ENCODE measurements at places on chromosomes 3 and 15. TPM values are rescaled to one million over a fixed set of nuclear protein-coding genes. Genes with fewer than 3 reads are reported as not detected.

GRCh38 chr3:118813472-118813871 is 221.2 kb downstream of the IGSF11 start:
- DNase-seq, result no peak

DNA sequence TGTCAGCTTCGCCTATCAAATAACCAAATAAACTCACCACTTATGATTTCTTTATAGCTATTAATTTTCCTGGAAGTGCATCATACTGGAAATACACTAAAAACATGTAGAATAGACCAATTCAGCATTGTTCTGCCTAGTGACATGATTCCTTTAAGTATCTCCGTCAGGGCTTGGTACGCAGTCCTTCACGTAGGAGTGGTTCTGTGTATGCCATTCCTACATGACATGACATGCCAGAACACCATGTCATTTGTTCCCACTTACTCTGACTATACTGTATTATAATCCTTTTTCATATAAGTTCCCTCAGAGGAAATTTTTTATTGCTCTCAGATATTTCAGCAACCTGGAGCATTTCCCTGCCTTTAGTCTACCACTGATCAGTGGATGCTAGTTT is 230.7 kb upstream of the EPHA3 start:
- DNase-seq, result no peak

DNA sequence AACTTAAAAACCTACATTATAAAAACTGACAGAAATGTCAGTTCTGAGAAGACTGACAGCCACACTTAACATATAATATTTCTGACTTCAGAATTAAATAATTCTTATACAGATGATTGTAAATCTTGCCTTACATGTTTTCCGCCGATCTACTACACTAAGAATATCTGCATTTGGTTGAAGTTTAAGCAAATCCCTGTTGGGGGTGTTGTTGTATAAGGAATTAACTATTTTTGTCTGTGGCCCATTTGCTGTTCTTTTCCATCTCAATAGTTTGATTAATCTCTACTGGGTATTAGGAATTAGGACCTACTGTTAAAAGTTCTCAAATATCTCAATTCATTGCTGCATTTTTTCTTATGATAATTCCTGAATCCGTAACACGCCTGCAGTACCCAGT is 838.3 kb upstream of the ROBO1 start:
- DNase-seq, result no peak

- DNase-seq, result no peak
These were observed 26.7 kb downstream of the CYP8B1 start for GRCh38 chr3:42849017-42849416.

- peak; percentile 38 for DNase-seq
These were observed 94.9 kb downstream of the MEX3B start for GRCh38 chr15:81950841-81951414.

DNA sequence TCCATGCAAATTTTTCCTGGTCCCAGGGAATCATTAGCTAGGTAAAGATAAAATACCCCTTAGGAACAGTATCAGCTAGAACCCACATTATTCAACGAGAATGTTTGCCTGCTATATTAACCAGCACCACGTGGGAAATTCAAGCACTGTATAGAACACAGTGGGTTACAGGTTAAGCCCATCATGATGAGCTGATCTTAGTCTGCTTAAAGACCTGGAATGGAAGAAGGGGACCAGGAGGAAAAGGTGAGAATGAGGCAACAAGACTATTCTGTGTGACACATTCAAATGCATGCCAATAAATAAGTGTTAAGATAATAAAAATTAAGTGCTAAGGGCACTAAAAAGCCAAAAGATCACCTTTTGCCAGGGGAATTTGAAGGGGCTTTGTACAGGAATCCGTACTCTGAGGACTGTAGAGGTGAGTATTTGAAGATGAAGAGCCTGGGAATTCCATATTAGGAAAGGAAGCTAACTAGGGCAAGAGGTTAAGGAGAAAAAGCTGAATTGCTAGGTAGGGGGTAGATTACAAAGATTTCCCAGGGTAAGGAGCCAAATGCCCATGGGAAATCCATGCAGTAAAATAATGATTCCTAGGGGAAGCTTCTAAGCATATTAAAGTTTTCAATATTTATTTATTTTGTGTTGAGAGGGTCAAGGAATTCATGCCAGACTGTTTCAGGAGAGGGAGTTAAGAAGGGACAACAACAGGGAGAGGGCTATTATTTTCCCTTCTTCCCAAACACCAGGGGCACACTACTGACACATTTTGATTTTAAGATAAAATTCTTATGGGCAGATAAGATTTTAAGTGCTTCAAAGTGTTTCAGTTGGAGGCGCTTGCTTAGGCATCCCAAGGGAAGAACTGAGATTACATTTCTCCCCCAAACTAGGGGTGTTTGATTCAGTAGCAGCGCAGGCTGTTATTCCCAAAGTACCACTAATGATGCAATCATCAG is 2.3 kb upstream of the MED12L start:
- DNase-seq, result no peak

- no peak for DNase-seq
These were observed 29.5 kb downstream of the ARHGAP31 start for GRCh38 chr3:119323723-119324085.

DNA sequence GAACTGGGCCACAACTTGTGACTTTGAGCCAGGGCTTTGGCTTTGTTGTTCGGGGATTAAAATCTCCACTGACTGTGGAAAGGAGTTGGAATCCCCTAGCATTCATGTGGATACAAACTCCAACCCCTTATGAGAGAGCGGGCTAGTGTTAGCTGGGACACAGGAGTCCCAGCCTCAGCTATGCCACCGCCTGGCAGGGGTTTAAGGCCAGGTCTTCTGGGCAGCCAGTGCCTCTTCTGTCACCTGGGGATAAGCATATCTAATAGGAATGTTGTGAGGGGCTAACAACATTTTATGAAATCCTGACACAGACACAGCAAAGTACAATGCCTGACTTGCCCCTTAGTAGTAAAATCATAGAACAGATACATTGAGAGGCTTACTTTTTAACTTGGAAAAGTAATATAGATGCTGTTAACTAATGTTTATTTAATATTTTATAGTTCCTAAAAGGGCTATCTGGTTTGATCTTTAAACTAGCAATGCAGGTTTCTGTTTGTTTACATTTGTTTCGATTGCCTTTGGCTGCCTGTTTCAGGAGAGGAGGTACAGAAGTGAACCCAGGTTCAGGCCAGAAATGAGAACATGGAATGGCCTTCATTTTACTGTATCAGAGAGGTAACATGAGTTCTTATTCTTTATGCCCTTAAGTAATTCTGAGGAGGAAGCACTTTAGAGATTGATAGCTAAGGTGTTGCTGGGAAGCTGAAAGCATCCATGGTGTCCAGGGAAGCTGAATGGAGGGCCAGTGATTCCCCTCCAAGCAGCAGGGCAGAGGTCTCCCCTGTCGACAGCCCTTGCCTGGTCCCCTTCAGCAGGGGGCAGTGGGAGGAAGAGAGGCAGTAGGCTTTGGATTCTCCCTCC is 8.7 kb downstream of the GPR160 start:
- DNase-seq, result no peak

DNA sequence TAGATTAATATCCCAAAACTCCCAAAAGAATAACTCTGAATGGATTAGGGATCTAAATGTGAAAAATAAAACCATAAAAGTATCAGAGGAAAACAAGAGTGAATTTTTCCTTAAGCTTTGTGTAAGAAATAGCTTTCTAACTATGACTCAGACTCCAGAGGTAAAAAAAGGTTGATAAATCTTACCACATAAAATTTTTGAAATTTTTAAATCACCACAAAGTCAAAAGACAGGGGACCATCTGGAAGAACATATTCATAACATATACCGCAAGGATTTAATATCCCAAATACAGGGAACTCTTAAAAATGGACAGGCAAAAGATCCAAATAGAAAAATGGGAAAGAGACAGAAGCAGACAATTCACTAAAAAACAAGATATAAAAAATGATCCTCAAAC is 145.0 kb downstream of the ARNT2 start:
- peak; percentile 55 for DNase-seq

GRCh38 chr15:33565094-33565493 is 254.3 kb downstream of the RYR3 start:
- no peak for DNase-seq

- no peak for DNase-seq
These were observed 59.4 kb upstream of the VGLL4 start for GRCh38 chr3:11703146-11703545.

GRCh38 chr3:155791190-155791589 is 14.9 kb downstream of the C3orf33 start:
- no peak for DNase-seq

GRCh38 chr15:47870956-47871625 is 153.8 kb downstream of the SEMA6D start:
- peak; percentile 9 for DNase-seq

DNA sequence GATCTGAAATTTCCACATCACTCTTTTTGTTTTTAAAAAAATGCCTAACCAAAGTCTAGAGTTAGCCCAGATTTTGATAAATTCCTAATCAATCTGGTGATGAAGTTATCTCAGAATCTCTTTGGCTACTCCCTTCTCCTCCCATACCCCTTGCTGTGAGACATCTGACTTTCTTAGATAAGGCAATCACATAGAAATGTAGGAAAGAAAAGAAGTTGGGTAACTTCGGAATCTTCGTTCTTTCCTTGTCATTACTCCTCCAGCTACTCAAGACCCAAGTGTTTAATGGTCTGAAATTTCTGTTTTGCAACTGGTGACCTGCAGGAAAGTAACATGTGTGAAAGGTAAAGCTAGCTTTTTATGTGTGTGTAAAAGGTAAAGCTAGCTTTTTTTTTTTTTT is 37.8 kb downstream of the MYL3 start:
- no peak for DNase-seq

DNA sequence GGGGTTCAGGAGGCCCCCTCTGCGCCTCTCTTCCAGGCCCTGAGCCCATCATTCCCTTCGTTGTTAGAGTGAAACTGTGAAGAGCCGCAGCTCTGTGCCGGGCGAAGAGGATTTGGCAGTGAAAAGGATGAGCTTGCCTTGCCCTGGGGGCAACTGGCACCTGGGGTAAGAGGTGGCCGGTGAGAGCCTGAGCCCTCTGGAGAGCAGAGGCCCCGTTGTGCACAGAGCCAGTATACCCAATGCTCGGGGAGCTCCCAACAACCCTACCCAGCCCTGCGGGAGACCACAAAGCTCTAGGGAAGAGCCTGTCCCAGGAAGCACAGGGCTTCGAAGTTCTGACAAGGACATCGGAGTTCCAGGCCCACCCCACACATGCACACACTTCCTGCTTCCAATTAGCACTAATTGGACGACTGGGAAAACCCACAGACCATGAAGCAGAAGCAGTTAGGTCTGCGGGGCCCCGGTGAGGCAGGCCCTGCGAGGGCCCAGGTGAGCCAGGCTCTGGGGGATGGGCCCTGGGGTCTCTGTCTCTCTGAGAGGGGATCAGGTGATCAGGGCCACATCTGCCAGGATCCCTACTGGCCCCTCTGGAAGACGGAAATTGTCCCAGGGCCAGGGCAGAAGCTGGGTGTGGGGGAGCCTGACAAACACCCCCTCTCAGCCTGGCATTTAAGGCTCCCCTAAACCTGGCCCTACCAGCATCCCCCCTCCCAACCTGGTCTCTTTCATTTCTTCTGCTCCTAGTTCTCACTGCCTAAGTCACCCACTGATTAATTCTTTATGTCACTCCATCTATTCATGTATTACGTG is 27.9 kb upstream of the SFMBT1 start:
- no peak for DNase-seq

DNA sequence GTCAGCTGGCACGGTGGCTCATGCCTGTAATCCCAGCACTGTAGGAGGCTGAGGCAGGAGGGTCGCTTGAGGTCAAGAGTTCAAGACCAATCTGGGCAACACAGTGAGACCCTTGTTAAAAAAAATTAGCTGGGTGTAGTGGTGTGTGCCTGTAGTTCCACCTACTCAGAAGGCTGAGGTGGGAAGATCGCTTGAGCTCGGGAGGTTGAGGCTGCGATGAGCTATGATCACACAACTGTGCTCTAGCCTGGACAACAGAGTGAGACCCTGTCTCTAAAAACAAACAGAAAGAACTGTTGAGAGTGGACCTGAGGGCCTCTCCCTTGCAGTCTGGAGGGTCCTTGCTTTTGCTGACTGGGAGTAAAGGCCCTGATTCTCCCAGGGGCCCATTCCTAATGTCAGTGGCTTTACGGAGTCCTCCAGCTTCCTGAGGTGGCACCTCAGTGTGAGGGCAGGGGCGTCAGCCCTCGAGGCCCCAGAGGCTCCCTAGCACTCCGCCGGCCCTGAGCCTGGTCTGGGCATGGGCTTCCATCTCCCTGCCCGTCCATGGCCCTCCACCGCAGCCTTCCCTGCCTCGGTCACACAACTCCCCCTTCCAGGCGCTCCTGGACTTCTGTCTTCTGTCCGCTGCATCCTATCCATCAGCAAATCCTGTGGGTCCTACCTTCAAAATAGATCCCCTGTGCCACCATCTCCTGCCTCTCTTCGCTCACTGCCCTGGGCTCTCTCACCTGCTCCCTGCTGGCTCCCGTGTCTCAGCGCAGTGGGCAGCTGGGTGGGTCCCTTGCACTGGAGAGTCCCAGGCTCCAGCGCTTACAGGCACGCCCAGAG is 19.0 kb downstream of the FBLN2 start:
- DNase-seq, result no peak

GRCh38 chr15:51367322-51367976 is 26.0 kb downstream of the GLDN start:
- DNase-seq, result no peak

- no peak for DNase-seq
These were observed 14.0 kb downstream of the DNAH12 start for GRCh38 chr3:57530071-57530608.

DNA sequence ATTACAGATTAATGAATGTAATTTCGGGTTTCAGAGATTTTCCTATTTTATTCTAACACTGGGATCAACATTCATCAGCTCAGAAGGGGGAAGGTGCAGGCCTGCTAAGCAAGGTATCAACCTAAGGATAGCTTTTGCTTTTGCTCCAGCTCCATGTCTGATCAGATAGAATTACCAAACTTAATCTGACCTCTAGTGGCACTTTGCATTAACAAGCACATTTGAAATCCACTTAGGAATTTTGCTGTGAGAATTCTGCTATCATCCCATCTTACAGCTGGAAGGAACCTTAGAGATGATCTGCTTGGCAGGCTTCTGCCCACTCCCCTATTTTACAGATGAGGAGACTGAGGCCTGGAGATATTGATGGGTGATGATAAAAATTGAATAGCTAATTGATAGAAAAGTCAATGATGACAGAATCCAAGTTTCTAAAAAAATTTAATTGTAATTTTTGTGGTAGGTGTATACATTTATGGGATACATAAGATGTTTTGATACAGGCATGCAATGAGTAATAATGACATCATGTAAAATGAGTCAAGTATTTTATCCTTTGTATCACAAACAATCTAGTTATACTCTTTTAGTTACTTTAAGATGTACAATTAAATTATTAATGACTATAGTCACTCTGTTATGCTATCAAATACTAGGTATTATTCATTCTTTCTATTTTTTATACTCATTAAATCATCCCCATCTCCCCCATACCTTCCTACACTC is 209.2 kb upstream of the ZPLD1 start:
- DNase-seq, result peak; percentile 69

- DNase-seq, result no peak
These were observed 86.6 kb downstream of the HMG20A start for GRCh38 chr15:77507143-77507897.

GRCh38 chr15:73843787-73844186 is 29.6 kb upstream of the TBC1D21 start:
- DNase-seq, result no peak

GRCh38 chr3:12400616-12401194 is 83.6 kb upstream of the TSEN2 start:
- no peak for DNase-seq

The SNX22 gene
- polyA plus RNA-seq, result 0.94 TPM

The IL5RA gene
- 0.08 TPM for polyA plus RNA-seq

The GCSAM gene
- polyA plus RNA-seq, result 0.99 TPM

The KCNMB3 gene
- 8.4 TPM for polyA plus RNA-seq

The GOLGA6B gene
- not detected for polyA plus RNA-seq

The ST6GAL1 gene
- 18.7 TPM for polyA plus RNA-seq

The IGSF11 gene
- 2.1 TPM for polyA plus RNA-seq

The LRRC15 gene
- 1.1 TPM for polyA plus RNA-seq

The CPLX3 gene
- not detected for polyA plus RNA-seq

The ANKRD34C gene
- not detected for polyA plus RNA-seq
